ENCODE measurements at places on chromosomes 2 and 18.

DNA sequence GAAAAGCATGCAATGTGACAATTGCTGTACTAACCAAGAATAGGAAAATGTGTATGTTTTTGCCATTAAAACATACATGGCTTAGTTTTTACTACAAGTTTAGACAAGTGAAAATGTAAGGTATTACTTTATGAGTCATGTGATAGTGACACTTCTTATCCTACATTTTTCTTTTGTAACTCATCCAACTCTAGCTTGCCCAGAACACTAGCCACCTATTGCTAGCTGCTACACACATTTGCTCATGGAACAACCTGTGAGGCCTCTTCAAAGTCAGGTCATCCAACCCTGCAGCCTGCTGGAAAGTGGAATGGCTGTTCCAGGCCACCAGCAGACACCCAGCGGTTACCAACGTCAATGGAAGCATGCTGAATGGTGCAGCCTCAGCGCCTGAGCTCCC is 1043.9 kb downstream of the TMEM182 start:
- no peak for DNase-seq

GRCh38 chr2:9782197-9782719 is 61.0 kb upstream of the TAF1B start:
- peak; percentile 63 for DNase-seq

DNA sequence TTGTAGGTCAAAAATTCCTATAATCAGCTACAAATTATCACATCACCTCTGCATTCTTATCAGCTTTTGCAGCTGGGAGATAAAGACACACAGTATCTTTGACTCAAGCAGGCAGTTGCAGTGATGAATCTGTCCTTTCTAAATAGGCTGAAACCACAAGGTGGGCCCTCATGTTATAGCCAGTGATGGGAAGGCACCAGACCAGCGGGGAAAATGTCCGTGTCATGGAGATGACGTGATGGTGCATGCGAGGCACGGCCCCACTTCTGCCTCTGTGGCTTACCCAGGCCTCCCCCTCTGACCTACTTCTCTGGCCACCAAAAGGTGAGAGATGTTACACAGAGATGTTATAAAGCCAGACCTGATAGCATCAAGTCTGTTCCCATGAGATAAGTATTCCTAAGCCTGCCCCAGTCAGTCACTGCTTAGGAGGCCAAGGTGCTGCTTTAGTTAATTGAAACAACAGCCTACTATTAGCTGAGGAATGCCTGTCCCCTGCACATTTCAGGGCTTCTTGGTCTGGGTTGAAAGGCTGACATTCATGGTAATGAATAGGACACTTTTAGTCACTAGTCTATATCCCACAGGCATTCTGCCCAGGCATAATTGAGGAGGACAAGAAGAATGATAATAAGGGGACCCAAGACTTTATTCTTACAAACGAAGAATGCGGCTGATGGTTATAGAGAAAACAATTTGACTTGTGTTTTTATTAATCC is 327.9 kb downstream of the LPIN1 start:
- DNase-seq: no peak

GRCh38 chr2:112884869-112885505 is 26.0 kb upstream of the IL37 start:
- peak; percentile 85 for DNase-seq

DNA sequence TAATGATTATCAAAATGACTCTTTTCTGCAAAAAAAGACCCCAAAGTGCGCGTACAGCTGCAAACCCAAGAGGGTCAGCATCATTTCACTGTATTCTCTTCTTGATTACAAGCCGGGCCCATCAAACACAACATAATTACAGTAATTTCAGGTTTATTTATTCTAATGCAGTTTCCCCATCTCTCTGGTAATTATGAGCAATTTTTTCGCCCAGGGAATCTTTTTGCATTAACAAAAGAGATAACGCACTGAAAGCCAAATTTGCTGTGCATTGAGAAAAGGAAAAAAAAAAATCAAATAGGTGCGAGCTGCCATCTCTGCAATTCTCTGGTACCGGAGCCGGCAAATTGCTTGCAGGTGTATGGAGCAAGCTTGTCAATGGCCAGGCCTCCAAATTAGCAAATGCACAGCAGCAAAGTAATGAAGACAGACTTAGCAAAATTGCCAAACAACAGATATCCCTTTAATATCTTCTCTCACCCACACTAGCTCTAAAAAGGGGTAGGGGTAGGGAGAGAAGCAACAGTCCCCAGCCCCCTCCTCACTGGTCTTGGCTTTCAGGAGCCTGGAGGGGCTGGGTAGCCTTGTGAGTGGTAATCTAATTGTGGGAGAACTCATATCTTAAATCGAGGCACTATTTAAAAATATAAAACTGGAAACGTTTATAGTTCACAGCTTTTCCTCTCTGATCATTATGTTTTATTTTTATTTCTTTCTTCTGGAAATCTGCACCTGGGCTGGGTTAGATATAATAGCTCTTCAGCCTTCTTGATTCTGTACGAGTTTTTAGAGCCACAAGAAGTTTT is 6.7 kb downstream of the DLX1 start:
- DNase-seq: no peak

GRCh38 chr2:65319674-65320041 is 92.0 kb downstream of the ACTR2 start:
- DNase-seq: no peak
